ENCODE measurements at places on chromosomes 13 and 19.
A peak's percentile ranks its signal among the peaks of the same experiment; 100 is the strongest.

DNA sequence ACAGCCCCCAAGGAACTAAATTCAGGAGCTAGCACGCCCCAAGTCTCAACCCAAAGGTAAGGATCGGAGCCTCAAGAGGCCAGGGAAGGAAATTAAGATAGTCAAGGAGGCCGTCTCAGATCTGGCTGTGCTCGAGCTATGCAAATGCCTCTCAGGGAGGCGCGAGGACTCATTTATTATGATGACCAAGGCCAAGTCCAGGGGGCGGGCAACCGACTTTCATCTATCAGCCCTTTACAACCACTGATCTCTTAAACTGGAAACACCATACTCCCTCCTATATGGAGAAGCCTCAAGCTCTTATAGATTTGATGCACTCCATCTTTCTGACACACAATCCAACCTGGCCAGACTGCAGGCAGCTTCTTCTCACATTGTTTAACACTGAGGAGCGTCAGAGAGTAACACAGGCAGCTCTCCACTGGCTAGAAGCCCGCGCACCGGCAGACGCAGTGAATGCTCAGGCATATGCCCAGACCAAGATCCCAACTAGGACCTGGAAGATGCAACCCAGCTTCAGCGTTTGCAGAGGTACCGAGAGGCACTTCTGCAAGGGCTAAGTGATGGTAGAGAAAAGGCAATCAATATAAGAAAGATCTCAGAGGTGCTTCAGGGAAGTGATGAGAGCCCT is 9.6 kb upstream of the SLC15A1 start:
- DNase-seq = no peak

DNA sequence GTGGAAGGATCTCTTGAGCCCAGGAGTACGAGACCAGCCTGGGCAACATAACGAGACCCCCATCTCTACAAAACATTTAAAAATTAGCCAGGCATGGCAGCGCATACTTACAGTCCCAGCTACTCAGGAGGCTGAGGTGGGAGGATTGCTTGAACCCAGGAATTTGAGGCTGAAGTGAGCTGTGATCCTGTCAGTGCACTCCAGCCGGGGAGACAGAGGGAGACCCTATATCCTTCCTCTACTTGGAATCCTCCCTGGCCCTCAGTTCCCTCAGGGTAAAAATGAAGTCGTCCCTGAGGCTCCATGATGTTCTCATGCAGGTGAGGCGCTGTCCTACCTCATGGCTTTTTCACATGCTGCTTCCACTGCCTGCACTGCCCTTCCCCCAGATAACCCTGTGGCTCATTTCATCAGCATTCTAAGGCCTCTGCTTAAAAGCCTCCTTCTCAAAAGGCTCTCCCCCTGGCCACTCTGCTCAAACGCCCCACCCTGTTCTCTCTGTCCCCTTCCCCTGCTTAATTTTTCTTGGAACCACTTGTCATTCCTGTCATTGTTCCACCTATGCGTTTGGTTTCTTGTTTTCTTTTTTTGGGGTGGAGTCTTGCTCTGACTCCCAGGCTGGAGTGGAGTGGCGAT is 19.2 kb downstream of the DNM2 start:
- DNase-seq = no peak

GRCh38 chr13:48258430-48258829 is 25.4 kb downstream of the ITM2B start:
- no peak for DNase-seq

- DNase-seq = no peak
These were observed 6.1 kb downstream of the SH2D3A start for GRCh38 chr19:6761053-6761676.

GRCh38 chr13:66409542-66409941 is 820.6 kb downstream of the PCDH9 start:
- DNase-seq = no peak

DNA sequence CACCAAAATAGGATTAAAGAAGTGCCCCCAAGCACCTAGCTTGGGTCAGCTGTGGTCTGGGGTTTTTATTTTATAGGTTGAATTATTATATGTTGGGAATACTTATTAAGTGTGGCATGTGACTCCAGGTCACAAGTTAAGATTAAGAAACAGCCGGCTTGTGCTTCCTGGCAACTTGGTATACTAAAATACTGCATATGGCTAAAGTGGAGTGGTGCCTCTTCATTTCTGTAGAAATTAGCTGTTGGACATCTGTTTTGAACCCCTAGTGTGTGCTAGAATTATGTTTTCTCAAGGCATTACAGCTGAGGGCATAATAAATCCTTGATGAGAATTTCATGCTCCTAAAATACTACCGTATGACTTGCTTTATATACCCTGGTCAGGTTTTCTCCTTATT is 286.6 kb downstream of the SHISA2 start:
- DNase-seq = no peak

GRCh38 chr19:23070353-23071146 is 46.3 kb upstream of the ZNF730 start:
- DNase-seq = no peak

DNA sequence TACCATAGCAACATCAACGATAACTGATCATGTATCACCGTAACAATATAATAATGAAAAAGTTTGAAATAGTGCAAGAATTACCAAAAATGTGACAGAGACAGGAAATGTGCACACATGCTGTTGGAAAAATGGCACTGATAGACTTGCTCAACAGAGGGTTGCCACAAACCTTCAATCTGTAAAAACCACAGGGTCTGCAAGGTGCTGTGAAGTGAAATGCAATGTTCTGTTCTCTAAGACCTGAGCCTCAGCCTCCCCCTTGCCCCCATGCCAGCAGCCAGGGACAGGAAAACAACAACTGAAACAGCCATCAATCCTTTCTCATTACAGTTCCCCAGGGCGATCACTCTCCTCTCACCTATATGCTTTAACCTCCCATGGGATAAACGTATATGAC is 88.4 kb downstream of the USP12 start:
- no peak for DNase-seq

GRCh38 chr13:90201202-90201601 is 1146.3 kb upstream of the MIR17HG start:
- no peak for DNase-seq

DNA sequence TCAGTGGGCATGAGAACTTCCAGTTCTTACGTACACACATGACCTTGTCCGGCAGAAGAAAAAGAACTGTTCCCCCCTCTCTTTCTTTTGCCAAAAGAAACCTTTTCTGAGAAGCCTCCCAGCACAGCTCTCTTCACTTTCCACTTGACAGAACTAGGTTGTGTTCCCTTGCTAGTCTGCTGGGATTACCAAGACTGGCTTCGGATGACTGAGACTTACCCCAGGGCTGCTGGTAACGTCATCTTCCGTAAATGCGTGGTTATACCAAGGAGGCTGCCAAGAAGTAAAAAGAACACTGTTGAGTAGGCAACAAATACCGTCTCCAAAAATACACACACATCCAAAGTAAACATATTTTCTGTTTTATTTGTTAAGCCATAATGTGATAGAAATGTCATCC is 908.2 kb downstream of the EFNB2 start:
- DNase-seq = no peak

DNA sequence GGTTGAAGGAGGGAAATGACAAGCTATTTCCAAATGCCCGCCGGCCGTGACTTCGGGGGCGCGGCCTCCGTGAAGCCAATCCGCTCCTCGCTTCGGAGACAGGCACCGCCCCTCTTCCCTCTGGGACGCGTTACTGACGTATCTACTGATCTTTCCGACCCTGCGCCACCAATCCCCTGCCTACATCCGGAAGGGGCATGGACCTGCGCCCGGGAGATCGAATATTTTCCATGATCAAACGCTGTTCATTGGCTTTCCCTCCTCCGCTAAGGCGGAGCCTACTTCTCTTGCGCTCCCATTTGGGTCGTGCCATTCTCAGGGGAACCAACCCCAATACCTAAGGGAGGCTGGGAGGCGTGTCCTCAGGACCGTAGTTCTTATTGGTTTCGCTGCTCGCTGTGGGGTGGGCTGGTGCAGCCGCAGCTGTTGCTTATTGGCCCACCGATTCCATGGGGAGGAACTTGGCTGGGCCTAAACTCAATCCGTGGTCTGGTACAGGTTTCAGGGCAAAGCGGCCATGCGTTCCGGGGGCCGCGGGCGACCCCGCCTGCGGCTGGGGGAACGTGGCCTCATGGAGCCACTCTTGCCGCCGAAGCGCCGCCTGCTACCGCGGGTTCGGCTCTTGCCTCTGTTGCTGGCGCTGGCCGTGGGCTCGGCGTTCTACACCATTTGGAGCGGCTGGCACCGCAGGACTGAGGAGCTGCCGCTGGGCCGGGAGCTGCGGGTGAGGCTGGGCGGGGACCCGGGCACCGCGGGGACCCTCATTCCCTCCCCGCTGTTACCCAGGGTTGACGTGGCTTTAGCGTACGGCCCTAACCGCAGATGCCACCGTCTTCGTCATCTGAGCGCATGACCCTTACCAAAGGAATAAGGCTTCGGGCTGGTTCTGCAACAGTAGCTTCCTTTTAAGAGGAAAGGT is at the start of gene QPCTL:
Gene QPCTL, plus strand, starts transcription at position 480 of the 919 bp plus-strand sequence. Its CDS starts 38 bp downstream, at position 518.
- DNase-seq = peak; percentile 100

- no peak for DNase-seq
These were observed 86.0 kb downstream of the GADD45B start for GRCh38 chr19:2561895-2562294.

- no peak for DNase-seq
These were observed 24.8 kb downstream of the ZNF83 start for GRCh38 chr19:52613299-52613906.

DNA sequence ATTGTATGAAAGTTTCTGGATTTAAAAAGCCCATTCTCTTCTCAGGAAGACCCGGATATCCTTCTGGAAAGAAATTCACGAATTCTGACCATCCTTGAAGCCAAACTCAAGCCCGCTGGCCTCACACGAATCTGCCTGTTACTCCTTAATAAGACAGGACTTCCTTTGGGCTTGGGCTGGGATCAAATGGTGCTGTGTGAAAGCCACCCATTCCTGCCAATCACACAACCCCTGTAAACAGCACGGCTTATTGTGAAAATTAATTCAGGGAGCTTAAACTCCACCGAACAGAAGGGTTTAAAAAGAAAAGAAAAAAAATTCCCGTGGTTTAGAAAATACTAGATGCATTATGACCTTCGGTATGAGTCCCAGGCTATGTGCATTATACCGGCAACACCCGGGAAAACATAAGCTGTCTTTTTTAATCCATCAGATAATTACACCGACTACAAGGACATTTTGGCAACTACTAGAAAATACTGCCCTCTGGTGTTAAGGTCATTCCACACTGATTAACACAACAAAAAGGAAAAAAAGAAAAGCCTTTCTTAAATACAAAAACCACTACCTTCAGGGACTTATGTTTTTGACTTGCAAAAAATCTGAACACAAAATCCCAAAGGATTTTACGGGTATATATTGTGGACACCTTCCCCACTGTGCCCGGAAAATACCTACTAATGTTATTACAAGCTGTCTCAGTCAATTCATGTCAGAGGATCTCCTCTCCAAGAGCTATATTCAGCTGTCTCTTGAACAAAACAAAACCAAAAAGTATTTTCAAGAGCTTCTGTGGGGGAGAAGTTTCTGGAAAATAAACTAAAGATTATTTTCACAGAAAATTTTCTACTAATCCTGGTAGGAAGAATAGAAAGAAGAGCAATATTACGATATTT is 76.0 kb upstream of the LSM14A start:
- DNase-seq = peak; percentile 54

DNA sequence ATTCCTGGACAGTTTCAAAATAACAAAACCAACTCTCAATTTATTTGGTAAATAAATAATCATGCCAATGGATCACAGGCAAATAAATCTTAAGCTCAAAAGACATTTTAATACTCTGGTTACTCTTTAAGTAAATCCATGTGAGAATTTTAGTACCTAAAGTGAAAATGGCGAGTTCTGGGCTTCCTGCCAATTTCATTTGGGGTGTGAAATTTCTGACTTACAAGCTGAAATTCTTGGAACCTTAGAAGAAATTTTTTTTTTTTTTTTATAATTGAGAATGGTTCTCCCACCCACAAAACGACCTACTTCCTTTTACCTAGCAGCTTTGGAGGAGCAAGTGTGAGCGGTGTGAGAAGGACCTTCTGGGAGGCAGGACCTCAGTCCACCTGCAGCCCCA is 354.5 kb upstream of the NBEA start:
- DNase-seq = no peak

DNA sequence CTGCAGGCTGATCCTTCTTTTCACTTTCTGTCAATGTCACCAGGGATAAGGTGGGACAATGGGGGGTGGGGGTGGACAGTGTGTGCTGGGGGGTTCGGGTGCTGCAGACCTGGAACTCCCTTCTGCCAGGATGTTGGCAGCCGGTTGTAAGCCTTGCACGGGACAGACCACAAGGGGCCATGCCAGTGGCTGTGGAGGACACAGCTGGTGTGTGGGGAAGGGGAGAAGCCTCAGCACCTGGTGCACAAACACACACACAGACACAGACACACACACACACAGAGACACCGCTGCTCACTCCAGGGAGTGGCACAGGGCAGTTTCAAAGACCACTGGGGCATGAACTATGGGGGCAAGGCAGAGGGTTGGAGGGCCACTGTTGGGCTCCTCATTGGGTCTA is 3.6 kb downstream of the F2RL3 start:
- DNase-seq = no peak

DNA sequence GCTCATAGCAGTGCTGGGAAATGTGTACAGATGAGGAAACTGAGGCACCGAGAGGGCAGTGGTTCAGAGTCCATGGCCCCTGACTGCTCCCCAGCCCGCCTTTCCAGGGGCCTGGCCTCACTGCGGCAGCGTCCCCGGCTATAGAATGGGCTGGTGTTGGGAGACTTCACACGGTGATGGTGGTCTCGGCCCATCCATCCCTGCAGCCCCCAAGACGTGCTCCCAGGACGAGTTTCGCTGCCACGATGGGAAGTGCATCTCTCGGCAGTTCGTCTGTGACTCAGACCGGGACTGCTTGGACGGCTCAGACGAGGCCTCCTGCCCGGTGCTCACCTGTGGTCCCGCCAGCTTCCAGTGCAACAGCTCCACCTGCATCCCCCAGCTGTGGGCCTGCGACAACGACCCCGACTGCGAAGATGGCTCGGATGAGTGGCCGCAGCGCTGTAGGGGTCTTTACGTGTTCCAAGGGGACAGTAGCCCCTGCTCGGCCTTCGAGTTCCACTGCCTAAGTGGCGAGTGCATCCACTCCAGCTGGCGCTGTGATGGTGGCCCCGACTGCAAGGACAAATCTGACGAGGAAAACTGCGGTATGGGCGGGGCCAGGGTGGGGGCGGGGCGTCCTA is 15.9 kb downstream of the LDLR start:
- DNase-seq = no peak

DNA sequence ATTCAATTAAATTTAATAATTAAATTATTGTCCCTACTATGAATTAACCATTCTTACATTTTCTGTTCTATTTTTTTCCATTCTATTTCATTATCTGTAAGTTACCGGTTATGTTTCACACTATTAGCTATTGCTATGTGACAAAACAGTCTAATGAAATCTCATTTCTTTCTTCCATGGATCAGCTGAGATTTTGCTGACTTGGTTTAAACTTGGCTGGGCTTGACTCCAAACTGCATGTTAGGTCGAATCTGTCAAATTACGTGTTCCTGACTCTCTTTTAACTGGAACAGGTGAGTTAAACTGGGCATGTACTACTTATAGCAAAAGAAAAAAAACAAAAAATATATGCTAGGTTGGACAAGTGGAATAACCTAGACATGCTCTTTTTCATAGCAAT is 1464.4 kb downstream of the OLFM4 start:
- DNase-seq = no peak

GRCh38 chr19:55585658-55586339 is 5.2 kb upstream of the ZNF579 start:
- DNase-seq = peak; percentile 75

Measured in Caki2 (cell line).